ENCODE measurements at places on chromosomes 16 and 17.

GRCh38 chr16:67372664-67373063 lies 20.6 kb downstream of the TPPP3 start:
- no peak overlapping the region for H3K4me3 ChIP-seq
- H3K36me3 ChIP-seq, result no peaks in the 10 kb centered on the region
- H3K27me3 ChIP-seq, result no peaks in the 10 kb centered on the region
- H3K27ac ChIP-seq, result no peak overlapping the region
- H3K4me1 ChIP-seq, result no peaks in the 10 kb centered on the region

GRCh38 chr17:42273474-42274252 lies 2.5 kb downstream of the STAT5B start:
- H3K27me3 ChIP-seq, result no peaks in the 10 kb centered on the region
- no peaks in the 10 kb centered on the region for H3K36me3 ChIP-seq
- H3K4me3 ChIP-seq, result peak overlapping the region; percentile 50

GRCh38 chr16:66245072-66245471 lies 121.4 kb upstream of the CDH5 start:
- peaks cover 2% of the 10 kb centered on the region for H3K36me3 ChIP-seq
- H3K27ac ChIP-seq, result no peak overlapping the region
- DNase-seq, result no peak
- peaks cover 12% of the 10 kb centered on the region for H3K27me3 ChIP-seq
- H3K4me1 ChIP-seq, result no peaks in the 10 kb centered on the region
- no peak overlapping the region for H3K4me3 ChIP-seq

DNA sequence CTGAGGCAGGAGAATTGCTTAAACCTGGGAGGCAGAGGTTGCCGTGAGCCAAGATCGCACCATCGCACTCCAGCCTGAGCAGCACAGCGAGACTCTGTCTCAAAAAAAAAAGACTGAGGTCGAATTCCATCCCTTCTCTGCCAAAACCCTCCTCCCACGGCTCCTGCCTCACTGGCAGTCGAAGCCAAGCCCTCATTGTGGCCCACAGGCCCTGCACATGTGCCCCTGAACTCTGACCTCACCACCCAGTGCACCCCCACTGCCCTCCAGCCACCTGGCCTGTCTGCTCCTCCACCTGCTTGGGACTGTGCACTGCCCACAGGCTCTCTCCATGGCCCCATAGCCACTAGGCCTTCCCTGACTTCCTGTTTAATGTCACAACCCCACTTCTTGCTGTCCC lies 7.0 kb downstream of the MYO15A start:
- H3K4me1 ChIP-seq, result peaks cover 3% of the 10 kb centered on the region
- no peaks in the 10 kb centered on the region for H3K36me3 ChIP-seq
- H3K27me3 ChIP-seq, result peaks cover 5% of the 10 kb centered on the region

DNA sequence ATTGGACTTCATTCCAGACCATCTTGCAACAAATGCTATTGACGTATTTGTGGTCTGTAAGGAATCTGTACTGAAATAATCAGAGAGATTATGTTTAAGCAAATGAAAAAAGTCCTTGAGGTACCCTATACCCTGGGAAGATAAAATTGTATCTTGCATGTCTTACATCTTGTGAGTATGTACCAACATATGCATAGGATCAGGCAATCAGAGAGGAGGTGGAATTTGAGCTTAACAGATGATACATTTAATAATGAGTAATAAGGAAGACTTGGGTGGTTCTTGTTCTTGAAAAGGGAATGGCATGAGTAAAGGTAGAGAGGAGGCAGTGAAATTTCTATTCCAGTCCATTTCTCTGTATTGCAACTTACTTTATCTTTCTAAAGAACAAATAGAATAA lies 10.6 kb downstream of the MOSMO start:
- H3K27me3 ChIP-seq, result no peaks in the 10 kb centered on the region
- DNase-seq, result no peak
- H3K4me1 ChIP-seq, result peaks cover 26% of the 10 kb centered on the region
- H3K36me3 ChIP-seq, result no peaks in the 10 kb centered on the region
- no peak overlapping the region for H3K27ac ChIP-seq

GRCh38 chr17:48148854-48149786 lies 41.6 kb downstream of the SNX11 start:
- no peak overlapping the region for H3K4me3 ChIP-seq
- no peak overlapping the region for H3K27ac ChIP-seq
- H3K27me3 ChIP-seq, result peaks cover 3% of the 10 kb centered on the region

- no peak for DNase-seq
- no peaks in the 10 kb centered on the region for H3K27me3 ChIP-seq
- H3K4me3 ChIP-seq, result no peak overlapping the region
These were observed 162.5 kb upstream of the CNTNAP4 start for GRCh38 chr16:76114681-76115080.

- no peaks in the 10 kb centered on the region for H3K36me3 ChIP-seq
- H3K4me3 ChIP-seq, result no peak overlapping the region
- DNase-seq, result no peak
These were observed 12.4 kb downstream of the COL1A1 start for GRCh38 chr17:50188921-50189549.
